ENCODE measurements at places on chromosomes 4 and X.

GRCh38 chrX:14802943-14803710 is 69.7 kb downstream of the FANCB start:
- no peak for DNase-seq

GRCh38 chr4:24102621-24103020 is 212.8 kb upstream of the PPARGC1A start:
- DNase-seq: no peak

- DNase-seq: no peak
Observed at GRCh38 chr4:93444860-93445259, 383.7 kb upstream of the ATOH1 start.

- DNase-seq: no peak
Observed at GRCh38 chrX:72101597-72102037, 30.1 kb downstream of the RTL5 start.

- DNase-seq: peak; percentile 61
Observed at GRCh38 chr4:26330186-26330787, 9.5 kb downstream of the RBPJ start.

DNA sequence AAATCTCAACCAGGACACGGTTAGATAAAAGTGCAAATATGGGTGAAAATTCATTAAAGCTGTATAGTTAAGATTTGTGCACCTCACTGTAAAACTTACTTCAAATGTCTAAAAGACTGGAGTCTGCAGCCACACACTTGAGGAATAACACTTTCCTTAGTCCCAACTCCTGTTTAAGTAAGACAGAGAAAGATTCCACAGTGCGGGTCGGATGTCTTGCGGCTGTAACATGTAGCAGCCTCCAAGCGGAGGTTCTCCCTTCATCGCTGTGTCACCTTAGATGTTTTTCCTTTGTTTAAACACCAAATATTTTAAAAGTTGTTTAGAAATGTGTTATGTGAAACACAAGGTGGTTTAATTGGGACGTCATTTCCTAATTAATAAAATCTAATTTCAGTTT is 905 bp upstream of the MAEA start:
- no peak for DNase-seq

- DNase-seq: no peak
Observed at GRCh38 chr4:173410079-173410478, 11.2 kb upstream of the SCRG1 start.

- no peak for DNase-seq
Observed at GRCh38 chrX:142296421-142296820, 91.3 kb upstream of the MAGEC2 start.
